ENCODE measurements at places on chromosomes 5 and 9.
A peak's percentile ranks its signal among the peaks of the same experiment; 100 is the strongest.

GRCh38 chr9:129322641-129323375 lies 144.7 kb upstream of the IER5L start:
- no peak for DNase-seq

DNA sequence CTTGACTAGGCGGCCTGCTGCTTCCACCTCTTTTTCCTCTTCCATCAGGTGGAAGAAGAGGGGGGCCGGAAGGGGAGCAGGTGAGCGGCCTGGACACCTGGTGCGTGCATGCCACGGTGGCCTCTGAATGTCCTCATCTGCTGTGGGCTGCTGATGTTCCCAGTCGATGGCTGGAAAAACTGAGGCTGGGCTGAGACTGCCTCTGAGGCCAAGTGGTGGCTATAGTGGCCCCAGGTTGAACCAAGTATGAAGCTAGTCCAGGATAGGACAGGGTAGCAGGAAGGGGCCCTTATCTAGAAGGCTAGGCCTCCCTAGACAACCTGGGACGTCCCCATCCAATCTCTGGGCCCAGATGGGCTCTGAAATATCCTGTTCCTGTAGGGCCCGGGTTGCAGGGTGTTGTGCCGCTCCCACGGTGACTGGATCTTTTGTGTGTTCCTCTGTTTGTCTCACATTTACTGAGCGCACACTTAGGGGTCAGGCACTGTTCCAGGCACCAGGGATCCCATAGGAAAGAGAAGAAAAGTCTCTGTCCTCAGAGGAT lies 753 bp upstream of the NR5A1 start:
- no peak for DNase-seq

- no peak for DNase-seq
Observed at GRCh38 chr5:13695076-13695712, 249.3 kb downstream of the DNAH5 start.

DNA sequence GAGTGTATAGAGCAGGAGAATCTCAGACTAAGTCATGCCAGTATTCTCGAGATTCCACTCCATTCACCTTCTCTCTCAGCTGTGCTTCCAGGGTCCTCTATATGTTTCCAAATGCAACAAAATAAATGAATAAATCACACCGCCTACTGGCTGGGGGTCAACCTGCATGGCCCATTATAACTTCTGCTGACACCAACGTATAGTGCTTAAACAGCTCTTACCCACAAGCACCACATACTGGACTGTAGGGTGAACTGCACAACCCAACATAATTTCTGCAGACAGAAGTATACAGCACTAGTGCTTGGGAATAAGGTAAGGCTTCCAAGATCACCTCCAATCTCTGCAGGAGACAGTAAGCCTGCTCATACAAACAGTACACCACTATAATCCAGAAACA lies 33.1 kb upstream of the HTR4 start:
- DNase-seq = no peak

GRCh38 chr9:33129886-33130881 lies 37.0 kb downstream of the B4GALT1 start:
- no peak for DNase-seq

DNA sequence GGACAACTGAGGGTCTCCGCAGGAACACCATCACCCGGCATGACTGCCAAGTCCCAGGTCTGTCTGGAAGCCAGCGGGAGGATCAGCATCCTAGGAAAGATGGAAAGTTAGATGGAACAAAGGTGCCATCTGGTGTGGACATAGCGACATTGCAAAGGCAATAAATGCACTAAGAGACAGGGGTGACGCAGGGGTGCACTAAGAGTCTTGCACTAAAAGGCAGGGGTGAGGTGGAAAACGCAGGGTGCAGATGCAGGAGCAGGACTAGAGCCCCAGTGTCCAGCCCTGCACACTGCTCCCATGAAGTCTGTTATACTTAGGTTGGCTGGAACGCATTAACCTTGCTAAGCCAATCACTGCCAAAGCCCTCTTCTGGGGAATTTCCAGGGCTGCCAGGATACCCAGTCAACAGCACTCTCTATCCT lies 15.5 kb downstream of the ATOX1 start:
- DNase-seq = peak; percentile 59

DNA sequence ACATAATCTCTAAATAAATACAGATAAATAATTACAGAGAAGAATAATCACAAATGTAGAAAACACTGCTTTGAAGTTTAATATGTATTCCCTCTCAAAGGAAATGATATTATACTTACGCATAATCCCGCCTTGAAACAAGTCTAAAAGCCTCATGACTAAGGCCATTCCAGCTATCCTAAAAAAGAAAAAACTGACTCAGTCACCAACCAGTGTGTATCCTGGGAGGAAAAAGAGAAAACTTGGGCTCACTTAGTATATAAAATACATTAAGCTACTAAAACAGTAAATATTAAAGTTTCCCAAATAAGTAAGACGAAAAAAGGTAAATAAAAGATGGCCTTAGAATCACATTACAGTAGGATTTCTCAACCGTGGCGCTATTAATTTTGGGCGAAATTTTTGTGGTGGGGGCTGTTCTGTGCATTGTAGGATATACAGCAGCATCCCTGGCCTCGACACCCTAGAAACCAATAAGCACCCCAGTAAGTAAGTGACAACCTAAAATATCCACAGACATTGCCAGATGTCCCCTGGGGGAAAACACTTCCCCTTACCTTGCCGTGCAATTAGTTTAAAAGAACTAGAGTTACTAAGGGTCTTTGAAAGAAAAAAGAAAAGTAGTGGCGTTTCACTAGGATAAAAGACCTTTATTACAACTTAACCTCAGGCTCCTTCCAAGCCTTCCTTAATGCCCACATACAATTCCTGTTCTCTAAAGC lies 1.1 kb downstream of the HSPA9 start:
- DNase-seq = no peak

GRCh38 chr9:126483468-126484073 lies 130.2 kb upstream of the LMX1B start:
- no peak for DNase-seq

DNA sequence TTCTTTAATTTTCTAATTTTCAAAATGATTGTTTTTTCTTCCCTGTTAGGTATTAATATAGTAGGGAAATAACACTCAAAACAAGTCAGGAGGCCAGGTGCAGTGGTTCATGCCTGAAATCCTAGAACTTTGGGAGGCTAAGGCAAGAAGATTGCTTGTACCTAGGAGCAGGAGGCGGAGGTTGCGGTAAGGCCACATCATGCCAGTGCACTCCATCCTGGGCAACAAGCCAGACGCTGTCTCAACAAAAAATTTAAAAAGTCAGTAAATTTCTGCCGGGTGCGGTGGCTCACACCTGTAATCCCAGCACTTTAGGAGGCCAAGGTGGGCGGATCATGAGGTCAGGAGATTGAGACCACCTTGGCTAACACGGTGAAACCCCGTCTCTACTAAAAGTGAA lies 10.2 kb upstream of the CDK7 start:
- no peak for DNase-seq

- DNase-seq = no peak
Observed at GRCh38 chr9:97907046-97907445, 15.3 kb downstream of the TRMO start.

DNA sequence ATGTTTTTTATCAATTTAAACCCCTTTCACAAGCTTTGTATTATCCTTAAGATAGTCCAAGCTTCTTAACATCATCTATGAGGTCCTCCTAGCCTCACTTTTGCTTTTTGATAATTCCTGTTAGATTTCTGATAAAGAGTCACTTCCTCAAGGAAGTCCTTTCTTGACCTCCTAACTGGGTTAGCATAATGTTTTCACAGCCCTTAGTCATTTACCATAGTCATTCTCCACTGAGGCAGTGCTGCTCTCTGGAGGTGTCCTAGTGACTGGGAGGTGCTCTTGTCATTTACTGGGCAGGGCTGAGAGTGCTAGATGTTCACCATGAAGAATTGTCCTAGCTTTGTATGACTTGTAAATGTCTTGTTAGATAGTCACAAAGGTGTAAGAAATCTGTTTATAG lies 26.4 kb downstream of the TNPO1 start:
- DNase-seq = no peak

GRCh38 chr9:121906074-121906870 lies 186.8 kb downstream of the TTLL11 start:
- no peak for DNase-seq

DNA sequence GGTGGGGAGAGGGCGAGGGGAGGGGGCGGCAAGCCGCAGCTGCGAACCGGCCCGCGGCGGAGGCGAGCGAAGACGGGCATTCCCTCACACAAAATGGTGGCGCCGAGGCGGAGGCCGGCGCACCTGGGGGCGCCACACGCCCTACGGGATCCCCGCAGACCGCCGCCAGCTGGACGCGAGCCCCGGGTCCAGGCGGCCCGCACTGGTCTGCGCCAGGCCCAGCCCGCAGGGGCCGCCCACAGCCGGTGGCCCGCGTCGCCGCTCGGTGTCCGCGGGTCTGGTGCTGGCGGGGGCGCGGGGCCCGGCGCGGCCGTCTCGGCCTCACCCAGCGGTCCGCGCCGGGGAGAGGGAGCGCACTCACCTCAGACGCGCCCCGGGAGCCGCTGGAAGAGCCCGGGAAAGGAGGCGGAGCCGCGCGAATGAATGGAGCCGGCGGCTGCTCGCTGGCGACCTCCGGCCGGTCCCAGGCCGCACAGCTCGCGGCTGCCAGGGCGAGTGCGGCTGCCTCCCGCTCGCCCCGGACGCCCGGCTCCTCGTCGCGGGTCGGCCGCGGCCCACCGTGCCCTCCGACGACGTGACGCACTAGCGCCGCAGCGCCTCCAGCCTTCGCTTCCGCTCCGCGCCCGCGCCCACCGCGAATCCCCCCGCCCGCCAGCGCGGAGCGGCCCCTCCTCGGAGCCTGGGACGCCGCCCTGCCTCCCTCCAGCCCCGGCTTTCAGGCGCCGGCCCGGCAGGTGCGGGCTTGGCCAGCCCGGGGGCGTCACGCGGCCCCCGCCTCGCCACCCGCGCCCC lies at the start of gene FAM169A:
FAM169A (minus strand) TSS at position 584 of the 792 bp plus-strand sequence. CDS start 24,711 bp downstream, outside the sequence.
- DNase-seq = peak; percentile 85

DNA sequence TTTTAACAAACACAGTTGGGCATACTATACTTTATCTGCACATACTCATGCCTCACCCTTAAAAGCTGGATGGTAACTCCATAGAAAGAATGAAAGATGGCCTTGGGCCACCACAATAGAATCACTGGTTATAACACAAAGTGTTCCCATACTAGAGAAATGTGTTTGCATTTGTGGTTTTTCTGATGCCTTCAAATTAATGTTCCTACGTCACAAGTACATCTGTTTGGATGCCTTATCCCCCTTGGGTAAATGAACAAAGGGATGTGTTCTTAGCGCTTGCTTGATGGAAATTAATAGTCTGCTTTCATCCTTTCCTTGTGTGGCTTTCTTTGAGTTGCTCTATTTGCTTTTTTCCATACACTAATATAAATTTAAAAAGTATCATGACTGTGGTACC lies 291.1 kb upstream of the PDE4D start:
- DNase-seq = no peak

DNA sequence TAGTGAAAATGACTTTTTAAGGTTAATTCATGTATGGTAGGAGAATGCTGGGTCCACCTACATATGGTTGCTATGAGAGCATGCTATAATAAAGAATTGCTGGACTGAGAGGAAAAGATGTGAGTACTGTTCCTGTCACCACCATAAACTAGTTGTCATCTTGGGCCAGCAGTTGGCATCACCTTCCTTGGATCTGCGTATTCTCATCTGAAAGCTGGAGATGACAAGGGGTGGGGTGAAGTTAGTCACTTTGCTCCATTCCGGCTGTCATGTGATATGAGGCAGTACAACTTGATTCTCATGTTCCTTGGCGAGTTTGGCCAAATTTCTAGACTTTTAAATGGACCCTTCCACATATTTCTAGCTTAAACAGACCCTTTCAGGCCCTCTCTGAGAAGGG lies 33.3 kb downstream of the PIP5K1B start:
- no peak for DNase-seq

DNA sequence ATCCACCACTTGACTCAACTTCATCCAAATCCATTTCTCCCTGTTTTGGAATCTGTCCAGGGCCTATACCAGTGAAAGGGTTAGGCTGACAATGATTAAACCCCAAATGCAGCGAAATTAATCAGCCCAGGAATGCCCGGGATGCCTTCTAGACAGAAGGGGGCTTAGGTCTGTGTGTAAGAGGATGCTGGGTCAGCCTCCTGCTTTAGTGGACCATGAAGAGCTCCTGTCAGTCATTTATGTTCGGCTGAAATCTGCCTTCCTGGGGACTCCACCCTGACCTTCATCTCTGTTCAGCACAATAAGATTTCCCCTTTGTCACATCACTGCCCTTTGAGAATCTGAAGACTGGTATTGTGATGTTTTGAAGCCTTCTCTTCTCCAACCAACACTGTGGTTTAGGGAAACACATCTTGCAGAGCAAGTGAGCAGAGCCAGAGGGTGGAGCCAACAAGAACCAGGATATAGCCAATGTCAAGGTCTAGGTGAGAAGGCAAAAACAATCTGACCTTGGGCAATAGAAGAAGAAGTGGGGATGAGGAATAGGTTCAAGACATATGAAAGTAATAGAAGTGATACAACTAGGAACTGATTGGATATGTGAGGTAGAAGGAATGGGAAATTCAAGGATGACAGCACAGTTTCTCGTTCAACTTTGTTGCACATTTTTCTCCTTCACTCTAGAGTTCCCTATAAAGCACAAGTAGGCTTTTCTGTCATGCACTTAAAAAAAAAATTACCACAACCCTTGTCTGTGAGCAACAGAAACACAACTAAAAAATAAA lies 234.4 kb downstream of the ARHGAP26 start:
- no peak for DNase-seq

GRCh38 chr9:88224938-88225337 lies 86.7 kb upstream of the SPATA31C2 start:
- DNase-seq = no peak

- DNase-seq = no peak
Observed at GRCh38 chr5:171874234-171874633, 88.6 kb downstream of the SMIM23 start.

DNA sequence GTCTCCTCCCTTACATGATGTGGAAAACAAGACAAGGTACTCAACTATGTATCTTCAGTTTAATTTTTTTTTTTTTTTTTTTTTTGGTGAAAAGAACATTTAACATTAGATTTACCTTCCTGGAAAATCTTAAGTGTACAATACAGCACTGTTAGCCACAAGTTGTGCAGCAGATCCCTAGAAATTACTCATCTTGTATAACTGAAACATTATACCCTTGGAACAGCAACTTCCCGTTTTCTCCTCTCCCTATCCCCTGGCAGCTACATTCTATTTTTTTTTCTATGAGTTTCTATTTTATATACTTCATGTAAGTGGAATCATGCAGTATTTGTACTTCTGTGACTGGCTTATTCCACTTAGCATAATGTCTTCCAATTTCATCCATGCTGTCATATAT lies 421.9 kb upstream of the FTMT start:
- no peak for DNase-seq

GRCh38 chr5:151475388-151475787 lies 28.0 kb downstream of the SLC36A1 start:
- no peak for DNase-seq

All from spinal cord (tissue), 10 donors.